ENCODE measurements at places on chromosomes 16 and 17. TPM values are rescaled to one million over a fixed set of nuclear protein-coding genes. Genes with fewer than 3 reads are reported as not detected.

OR1A1 gene
- 0.05 TPM for total RNA-seq

ATP5PD gene
- 242 TPM for total RNA-seq

MYH13 gene
- total RNA-seq, result not detected

NKD1 gene
- total RNA-seq, result 0.95 TPM

SLC38A8 gene
- total RNA-seq, result not detected

SHPK gene
- total RNA-seq, result 10.4 TPM

BCAR1 gene
- total RNA-seq, result not detected

DNA sequence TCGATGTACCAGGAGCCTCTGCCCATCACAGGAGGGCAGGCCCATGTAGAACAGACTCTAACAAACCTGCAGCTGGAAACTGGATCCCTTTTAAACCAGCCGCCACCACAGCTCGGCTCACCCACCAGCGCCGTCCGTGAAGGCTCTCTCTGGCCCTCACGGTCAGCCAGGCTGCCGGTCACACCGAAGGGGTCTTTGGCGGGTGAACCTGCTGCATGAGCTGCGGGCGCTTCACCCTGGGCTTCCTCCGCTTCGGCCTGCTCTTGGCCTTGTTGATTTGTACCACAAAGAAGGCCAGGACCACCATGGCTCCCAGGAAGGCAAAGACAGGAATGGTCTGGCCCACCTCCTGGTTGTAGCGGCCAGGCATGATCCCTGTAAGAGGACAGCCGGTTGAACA, 11.7 kb upstream of the SLC38A8 start:
- DNase-seq, result no peak

DNA sequence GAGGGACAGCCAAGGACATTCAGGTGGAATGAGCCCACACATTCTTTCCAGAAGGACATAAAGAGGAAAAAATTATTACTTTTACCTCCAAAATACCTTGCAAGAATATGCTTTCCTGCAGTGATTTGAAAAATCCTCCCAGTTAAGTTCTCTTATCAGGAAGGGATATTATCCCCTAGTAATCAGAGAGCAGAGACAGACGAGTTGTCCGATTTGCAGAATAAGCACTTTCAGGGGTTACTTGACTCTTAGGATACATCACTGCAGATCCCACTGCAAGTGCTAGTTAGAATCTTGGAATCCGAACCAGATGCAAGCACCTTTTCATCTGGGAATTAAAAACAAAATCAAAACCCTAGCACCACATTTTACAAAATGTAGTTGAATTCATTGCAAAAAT, 33.6 kb downstream of the FOXL1 start:
- no peak for DNase-seq

DNA sequence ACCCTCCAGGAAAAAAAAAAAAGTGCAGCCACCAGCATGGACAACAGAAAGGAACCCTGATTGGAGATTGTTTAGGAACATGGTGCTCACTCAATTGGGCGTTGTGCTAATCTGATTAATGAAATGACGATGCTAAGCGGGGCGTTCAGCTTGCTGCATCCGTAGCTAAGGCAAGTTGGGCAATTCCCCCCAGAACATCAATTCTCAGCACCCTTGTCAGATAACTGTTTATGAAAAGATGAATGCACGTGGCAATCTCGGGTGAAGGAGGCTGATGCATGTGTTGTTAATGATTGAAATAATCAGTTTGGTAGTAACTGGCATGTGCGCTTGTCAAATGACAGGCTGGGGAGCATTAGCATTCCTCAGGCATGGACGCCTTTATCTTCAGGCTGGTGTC, 57.0 kb downstream of the HS3ST3A1 start:
- no peak for DNase-seq

DNA sequence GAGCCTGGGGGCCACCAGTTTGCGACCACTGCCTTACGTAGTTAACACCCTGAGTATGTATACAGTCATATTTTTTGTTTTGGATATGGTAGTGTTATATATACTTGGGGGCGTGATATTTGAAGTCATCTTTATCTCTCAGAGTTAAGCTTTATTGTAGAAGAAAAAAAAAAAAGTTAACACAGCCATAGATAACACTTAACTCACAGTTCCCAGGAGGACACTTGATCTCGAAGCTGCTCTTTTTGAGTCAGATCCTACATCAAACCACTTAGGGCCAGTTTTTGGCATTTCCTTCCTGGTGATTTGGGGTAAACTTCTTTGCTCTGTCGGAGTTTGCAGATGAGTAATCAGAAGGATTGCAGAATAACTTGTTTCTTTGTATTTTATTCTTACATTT, 5.8 kb downstream of the ITPRIPL2 start:
- DNase-seq, result no peak

DNA sequence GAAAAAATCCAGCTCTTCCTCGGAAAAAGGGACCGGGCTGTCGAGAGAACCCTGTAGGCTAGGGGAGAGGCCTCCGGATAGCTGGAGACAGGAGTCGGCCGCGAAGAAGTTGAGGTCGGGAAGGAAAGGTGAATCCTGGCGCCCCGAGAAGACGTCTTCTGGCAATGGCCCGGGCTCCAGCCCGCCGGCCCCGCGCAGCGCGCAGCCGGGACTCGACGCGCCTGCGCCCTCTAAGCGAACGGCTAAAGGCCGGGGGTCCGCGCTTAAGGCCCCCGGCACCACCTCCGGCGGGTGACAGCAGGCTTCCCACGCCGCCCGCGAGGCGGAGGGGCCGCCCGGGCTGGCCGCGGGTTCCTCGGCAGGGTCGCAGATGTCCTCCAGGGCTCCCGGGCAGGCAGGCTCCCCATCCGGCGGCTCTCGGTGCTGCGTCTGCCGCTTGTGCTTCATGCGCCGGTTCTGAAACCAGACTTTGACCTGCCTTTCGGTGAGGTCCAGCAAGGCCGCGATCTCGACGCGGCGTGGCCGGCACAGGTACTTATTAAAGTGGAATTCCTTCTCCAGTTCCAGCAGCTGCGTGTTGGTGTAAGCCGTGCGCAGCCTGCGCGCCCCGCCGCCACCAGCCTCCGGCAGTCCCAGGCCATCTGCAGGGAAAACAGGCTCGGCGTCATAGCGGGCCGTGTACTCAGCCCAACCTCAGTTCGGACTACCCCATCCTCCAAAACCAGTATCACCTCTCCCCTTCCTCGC, 1.6 kb downstream of the HOXB2 start:
- peak; percentile 69 for DNase-seq

DNA sequence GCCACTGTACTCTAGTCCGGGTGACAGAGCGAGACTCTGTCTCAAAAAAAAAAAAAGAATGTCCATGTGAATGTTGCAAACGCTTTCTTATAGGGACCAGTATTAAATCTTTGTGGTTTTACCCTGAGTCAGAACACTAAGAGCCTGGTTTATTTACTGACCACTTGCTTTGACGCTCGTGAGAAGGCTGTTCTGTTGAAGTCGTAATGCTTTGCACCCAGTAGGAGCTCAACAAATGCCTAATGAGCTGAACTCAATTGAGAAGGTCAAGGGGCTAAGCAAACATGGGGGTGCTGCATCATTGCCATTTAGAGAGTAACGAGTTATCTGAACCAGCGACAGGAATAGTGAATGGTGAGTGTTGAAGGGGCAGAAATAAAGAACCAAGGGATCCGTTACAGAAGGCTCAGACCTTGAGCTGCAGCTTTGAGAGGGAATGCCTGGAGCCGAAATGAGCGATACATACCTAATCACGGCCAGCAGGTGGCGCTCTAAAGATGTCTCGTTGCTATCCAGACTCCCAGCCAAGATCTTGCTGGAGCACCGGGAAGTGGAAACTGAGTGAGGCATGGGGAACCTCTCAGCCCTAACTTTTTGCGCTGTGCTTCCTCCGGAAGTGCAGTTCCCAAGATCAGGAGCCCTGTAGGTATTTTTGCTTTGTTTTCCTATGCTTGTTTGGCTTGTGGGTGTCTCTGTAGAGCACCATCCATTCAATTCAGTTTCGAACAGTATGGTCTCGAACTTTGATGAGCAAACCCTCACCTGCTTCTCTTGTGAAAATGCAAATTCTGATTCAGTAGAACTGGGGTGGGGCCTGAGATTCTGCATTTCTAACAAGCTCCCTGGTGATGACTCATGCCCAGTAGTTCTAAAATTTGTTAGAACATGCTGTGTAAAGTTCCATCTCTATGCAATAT, 12.6 kb upstream of the RNF222 start:
- DNase-seq, result peak; percentile 77

DNA sequence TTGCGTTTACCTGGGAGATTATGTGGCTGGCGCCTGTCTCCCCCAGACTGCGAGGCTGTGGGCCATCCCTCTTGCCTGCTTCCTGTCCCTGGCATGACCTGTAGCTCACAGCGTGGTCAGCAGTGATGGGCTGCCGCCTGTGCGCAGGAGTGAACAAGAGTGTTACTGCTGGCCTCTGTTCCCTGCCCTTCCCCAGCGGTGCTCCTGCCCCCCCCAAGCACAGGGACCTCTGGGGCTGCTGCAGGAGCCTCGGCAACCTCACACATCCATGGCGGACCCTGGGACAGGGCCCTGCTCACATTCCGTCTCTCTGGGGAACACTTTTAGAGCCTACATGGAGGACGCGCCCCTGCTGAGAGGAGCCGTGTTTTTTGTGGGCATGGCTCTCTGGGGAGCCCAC, 10.6 kb downstream of the TSC2 start:
- no peak for DNase-seq

- DNase-seq, result no peak
Observed at GRCh38 chr16:83732536-83732935, 75.2 kb upstream of the HSBP1 start.

GRCh38 chr17:34364751-34365150, 1.7 kb upstream of the CCL1 start:
- DNase-seq, result no peak

- DNase-seq, result no peak
Observed at GRCh38 chr16:47004652-47005051, 31.2 kb upstream of the DNAJA2 start.

DNA sequence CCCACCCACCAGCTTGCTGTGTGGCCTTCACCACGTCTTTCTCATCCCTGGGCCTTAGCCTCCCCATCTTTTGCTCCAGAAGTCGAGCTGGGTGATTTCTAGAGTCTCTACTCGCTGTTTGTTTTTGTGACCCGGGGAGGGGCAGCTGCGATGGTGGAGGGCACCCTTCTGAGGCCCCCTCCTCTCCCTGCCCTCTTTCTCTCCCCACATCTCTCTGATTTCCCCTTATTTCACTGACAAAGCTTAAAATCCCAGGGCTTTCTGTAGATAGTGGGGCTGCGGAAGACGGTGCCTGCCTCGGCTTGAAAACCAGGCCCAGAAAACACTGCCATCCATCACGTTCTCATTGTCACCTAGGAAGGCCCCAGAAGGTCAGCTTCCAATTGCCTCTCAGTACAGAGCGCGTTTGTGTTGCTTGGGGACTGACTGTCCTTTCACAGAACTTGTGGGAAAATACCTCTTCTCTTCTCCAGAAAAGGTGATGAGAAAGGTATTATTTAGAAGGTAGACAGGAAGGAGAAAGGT, 95.1 kb downstream of the NTN1 start:
- no peak for DNase-seq

DNA sequence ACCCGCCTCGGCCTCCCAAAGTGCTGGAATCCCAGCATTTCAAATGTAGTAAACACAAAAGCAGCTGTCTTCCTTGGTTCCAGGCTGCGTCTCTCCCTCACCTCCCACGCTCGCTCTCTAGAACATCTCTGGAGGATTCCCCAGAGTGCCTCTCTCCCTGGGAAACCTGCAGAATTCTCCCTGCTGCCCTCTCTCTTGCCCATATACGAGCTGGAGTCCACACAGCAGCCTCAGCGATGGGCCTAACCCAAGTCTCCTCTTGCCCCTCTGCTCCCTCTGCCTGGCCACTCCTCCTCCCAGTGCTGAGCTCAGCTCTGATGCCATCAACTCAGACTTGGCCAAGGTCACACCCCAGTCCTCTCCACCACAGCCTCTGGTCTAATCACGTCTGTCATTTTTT, 10.6 kb downstream of the GPRC5B start:
- no peak for DNase-seq

GRCh38 chr17:41456204-41456603, 11.0 kb downstream of the KRT32 start:
- DNase-seq, result no peak

- no peak for DNase-seq
Observed at GRCh38 chr17:6549384-6550036, 6.8 kb downstream of the PITPNM3 start.

GRCh38 chr17:72030067-72030899, 90.5 kb upstream of the SOX9 start:
- DNase-seq, result peak; percentile 26

All from activated CD4-positive, alpha-beta memory T cell treated with anti-CD3 and anti-CD28 coated beads, Interleukin-2, amount 10 ng/mL, durations not matched to agents 7 days and 5 days (primary cell).